ENCODE measurements at places on chromosomes 3 and 15.

GRCh38 chr3:142459929-142460328, 12.1 kb upstream of the XRN1 start:
- DNase-seq: no peak

- no peak for DNase-seq
These were observed 226.7 kb upstream of the FEZF2 start for GRCh38 chr3:62600033-62600432.

GRCh38 chr3:186694288-186695032, 22.7 kb upstream of the KNG1 start:
- no peak for DNase-seq

- no peak for DNase-seq
These were observed 138.4 kb downstream of the RSRC1 start for GRCh38 chr3:158248261-158248660.

GRCh38 chr3:56870436-56870835, 68.7 kb upstream of the ARHGEF3 start:
- no peak for DNase-seq

DNA sequence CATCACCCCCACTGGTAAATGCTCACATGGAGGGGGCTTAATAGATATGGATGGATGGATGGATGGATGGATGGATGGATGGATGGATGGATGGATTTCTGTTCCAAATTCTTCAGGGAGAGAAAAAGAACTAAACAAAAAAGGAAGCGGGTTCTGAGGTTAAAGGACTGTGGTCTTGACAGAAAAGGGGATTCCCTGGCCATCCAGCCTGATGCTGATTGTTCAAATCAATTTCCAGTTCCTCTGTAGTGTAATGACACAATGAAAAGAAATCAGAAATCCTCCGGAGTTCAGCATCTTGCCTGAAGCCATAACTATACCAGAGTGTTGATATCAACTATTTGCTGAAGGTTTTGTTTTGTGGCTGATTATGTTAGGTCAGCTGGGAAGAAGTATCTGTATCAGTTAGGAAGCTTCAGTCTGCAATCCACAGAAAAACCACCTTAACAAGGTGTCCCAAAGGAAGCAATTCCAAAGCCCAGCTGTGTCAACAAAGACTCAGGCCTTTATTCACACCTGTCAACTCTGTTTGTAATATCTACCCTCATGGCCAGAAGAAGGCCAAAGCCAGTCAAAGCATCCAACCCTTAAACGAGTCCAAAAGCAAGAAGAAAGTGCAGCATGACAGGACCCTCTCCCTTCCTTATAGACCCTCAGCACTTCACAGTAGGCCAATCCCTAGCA, 24.5 kb upstream of the RASA2 start:
- peak; percentile 12 for DNase-seq

DNA sequence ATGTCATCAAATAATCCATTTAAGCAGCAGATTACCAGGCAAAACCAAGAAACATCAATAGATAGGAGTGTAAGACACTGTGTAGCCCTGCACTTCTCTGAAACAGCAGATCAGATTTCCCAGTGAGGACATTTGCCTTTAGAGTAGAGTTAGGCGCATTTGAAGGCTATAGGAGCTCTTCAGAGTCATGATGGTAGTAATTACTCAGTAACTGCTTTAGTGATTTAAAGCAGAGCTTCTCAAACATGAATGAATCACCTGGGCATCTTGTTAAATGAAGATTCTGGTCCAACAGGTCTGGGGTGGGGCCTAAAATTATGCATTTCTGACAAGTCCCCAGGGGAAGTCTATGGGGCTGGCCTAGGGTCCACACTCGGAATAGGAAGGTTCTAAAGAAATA, 36.9 kb downstream of the THRB start:
- DNase-seq: no peak

- DNase-seq: no peak
These were observed 79.1 kb upstream of the MEF2A start for GRCh38 chr15:99486371-99487336.

- no peak for DNase-seq
These were observed 22.4 kb upstream of the MEIS2 start for GRCh38 chr15:37122703-37123102.

DNA sequence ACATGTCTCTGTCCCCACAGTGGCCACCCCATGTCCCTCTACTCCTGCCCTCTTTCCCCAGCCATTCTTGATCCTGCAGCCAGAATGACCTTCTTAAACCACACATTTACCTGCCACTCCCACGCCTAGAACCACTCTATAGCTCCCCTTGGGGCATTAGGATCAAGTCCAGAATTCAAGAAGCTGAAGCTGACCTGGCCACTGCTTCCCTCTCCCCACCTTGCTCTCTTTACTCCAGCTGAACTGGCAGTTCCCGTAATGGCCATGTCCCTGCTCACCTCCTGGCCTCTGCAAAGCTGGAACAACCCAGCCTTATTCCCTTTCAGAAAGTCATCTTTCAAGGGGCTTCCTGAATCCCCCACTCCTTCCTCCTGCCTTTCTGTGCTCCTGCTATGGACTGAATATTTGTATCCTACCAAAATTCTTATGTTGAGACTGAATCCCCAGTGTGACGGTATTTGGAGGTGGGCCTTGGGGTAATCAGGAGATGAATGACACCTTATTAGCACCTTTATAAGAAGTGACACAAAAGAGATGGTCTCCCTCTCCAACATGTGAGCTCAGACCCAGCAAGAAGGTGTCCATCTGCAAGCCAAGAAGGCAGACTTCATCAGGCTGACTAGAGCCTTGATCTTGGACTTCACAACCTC, 3.8 kb downstream of the CSRNP1 start:
- no peak for DNase-seq

DNA sequence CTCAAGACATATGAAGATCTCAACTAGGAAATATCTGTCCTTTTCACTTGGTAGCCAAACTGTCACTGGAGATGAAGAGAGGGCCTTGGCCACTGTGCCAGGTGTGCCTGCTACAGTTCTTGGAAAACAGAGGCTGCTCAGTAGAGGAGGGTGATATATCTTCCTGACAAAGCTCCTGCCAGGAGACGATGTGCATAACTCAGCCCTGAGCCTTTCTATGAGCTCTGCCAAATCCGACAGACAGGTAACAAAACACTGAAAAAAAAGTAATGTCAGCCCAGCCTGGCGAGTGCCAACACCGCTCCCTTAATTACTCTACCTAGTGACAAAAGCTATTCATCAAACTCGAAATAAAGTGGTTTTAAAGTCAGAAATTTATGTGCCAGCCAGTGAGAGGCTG, 123.2 kb downstream of the MFSD1 start:
- no peak for DNase-seq

DNA sequence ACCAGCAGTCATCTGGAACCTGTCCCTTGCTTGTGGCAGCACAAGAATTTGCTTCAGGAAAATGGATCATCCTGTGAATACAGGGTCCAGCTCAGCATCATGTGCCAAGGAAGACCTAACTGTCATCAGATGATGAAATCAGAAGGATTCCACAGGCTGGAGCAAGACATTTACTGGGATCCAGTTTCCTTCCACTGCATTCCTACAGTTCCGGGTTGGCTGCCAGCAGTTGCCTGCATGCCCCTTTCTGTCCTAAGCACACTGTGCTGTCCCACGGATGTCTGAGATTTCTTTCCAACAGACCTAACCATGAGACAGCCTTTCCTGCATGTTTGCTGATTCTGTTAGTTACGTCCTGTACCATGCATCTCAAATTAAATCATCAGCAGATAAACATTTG, 140.7 kb downstream of the IMPG2 start:
- no peak for DNase-seq

GRCh38 chr3:112611752-112612515, 29.0 kb downstream of the CCDC80 start:
- DNase-seq: no peak

GRCh38 chr3:143775459-143775858, 72.8 kb downstream of the SLC9A9 start:
- DNase-seq: no peak

GRCh38 chr15:57611123-57611522, 19.4 kb downstream of the MYZAP start:
- DNase-seq: no peak

DNA sequence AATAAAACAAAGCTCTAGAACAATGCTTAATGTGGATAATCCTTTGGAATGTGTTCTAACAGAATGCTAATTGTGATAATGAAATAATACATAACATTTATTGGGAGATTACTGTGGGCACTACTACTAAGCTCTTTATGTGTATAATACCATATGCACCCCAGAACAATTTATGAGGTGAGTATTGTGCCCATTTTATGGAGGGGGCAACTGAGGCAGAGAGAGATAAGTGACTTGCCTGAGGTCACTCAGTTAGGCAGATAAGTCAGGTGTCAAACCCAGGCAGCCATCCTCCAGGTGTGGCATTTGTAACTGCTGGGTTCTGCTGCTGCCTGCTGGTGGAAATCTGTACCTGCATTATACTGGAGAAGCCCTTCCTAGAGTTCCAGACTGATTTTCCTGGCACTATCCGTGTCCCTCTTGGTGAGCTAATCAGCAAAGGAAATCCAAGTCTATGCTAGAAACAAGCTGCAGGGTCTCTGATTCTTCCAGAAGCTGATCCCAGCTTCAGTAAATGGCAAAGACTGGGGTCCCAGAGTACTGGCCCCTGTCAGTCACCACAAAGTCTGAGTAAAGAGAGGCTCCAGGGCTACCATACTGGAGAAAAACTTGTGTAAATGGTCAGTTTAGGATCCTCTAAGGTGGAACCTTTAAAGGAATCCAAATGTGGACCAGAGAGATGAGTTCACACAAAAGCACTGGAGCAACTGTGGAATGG, 22.6 kb upstream of the RBP1 start:
- no peak for DNase-seq

- DNase-seq: no peak
These were observed 10.1 kb downstream of the CSRNP1 start for GRCh38 chr3:39143051-39143885.

DNA sequence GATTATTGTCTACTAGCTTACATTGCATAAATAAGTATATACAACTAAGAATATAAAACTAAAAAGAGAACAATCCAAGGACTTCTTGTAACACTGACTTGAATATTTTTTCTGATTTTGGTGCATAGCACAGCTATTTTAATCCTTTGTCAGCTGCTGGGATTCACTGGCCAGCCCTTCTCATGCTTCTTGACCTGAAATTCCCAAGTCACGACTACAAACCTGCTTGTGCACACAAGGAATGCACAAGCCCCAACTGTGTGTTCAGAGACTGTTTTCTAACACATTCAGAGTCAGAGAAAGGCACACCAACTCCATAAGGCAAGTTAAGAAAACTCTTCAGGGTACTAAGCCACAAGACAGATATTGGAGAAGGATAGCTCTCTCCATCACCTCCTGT, 80.9 kb downstream of the TNIK start:
- no peak for DNase-seq

DNA sequence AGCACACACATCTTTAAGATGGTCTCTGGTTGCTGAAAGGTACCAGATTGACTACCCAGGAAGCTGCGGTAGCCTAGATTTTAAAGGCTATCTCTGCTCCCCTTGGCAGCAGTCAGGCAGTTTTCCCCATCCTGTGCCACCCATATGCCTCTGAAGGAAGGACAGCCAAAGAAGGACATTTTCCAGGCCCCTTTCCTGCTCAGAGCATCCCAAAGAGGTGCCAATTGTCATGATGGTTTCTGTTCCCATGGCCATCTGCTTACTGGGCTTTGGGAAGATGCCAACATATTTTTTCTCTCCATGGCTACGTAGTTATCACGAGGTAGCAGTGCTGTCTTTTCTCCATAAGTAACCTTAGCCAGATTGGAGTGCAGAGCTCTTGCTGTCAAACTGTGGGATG, 39.7 kb downstream of the UNC13C start:
- DNase-seq: no peak

GRCh38 chr15:37105889-37106288, 5.5 kb upstream of the MEIS2 start:
- no peak for DNase-seq

DNA sequence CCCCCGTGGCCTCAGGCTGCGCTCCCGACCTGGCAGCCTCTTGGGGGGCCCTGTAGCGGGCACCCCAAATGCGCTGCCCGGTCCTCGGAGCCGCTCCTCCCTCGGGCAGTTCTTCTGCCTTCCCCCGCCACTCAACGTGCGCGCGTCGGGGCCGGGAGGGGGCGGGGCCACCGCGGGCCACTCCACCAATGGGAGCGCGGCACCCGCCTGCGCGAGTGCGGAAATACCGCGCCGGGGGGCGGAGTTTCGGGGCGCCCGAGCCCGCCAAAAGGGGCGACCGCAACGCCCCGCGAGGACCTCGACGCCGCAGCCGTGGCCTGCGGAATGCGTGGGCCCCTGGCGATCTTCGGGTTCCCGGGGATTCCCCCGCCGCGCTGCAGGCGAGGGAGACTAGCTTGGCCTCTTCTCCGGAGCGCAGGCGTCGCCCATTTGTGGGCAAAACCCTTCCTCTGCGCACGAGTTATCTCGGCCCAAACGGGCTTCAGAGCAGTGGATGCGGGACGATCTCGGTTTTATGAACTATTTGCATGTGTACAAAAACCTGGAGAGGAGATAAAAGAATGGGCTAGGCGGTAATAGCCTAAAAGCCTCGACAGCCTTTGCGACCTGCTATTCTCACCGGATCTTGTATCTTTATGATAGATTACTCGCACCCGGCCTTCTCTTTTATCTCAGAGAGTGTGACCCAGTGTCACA, at the start of gene TASOR:
Gene TASOR (minus strand): TSS at position 144 of the 696 bp plus-strand sequence. CDS start 259 bp downstream, outside the sequence.
- DNase-seq: peak; percentile 90

DNA sequence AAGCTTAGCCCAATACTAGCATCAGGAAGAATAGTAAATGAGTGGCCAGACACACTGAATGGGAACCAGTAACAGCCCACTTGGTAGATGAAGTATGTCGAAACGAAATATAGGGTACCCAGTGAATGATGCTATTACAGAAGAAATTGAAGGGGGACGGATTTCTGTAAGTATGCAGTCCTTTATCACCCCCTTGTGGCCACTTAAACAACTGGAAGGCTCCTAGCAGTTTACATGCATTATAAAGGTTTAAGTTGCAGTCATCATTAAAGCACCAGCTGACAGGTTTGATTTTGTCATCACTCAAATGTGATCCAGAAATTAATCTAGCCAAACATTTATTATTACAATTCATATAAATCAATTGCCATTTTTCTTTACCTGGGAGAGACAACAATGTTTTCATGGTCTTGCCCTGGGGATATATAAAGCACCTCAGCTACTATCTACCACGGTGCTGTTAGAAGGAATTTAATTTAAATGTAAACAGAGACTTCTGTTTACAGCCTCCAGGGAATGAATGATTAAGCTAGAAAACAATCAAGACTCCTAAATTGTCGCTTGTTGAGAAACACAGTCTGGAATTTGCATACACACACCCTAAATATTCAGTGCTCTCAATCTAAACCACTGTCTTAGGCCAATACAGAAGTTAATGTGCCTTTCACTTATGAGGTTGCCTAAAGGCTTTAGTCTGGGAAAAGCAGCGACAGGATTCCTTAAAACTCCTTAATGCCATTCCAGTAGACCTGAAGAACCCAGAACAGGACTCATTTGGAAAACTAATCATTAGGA, 7.8 kb downstream of the EIF1B start:
- DNase-seq: peak; percentile 54

DNA sequence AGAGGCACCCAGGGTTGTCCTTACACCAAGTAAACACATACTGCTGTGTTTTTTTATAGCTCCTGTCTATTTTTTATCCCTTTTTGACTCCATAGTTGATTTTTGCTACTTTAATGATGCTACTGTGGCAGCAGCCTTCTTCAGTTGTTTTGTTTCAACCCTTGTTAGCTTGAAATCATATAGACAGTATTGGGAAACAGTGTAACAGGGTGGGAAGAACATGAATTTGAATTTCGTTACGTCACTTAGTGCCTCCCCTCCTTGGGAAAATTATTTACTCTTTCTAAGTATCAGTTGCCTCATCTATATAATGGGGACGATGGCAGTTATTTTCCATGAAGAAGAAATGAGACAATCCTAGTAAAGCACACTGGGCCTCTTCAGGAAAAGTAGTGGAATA, 409.8 kb upstream of the TPRG1 start:
- no peak for DNase-seq

- peak; percentile 77 for DNase-seq
These were observed 1.1 kb downstream of the ZBTB20 start for GRCh38 chr3:115146032-115146417.

Measured in CD4-positive, alpha-beta T cell treated with Interleukin-4 for 1 hour (primary cell).